ENCODE measurements at places on chromosomes 2 and 18.

- DNase-seq = peak; percentile 50
These were observed 159.6 kb upstream of the SIX2 start for GRCh38 chr2:45168711-45169338.

DNA sequence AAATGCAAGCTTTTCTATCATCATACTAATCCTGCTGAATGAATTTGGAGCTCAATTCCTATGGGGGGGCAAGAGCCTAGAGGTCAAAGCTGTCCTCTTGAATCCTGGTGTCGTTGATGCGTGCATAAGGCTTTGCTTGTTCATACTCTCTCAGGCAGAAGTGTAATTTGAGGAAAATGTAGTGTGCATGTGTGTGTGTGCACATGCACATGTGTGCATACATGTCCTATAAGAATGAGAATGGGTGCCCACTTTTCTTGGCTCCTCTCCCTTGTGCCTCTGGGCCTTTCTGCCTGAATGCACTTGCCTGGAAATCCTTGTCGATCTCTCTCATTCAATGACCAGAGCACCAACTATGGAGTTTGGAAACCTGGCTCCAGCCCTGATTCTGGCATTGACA lies 28.5 kb upstream of the C18orf32 start:
- no peak for DNase-seq

DNA sequence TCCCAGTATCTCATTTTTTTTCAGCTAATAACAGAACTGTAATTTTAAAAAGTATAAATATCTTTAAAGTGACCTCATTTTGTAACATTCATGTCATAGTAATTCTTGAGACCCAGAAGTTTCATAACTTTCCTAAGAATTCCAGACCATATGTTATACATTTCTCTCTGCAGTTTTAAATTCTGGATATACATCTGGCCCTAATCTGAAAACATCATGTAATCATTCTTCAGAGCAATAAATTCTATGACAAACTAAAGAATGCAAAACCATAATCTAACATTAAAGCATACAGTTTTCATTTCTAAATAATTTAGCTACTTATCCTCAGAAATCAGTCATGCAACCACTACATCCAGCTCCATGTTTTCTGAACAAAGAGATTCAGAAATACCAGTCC lies 198.3 kb upstream of the SLC35G4 start:
- DNase-seq = no peak

DNA sequence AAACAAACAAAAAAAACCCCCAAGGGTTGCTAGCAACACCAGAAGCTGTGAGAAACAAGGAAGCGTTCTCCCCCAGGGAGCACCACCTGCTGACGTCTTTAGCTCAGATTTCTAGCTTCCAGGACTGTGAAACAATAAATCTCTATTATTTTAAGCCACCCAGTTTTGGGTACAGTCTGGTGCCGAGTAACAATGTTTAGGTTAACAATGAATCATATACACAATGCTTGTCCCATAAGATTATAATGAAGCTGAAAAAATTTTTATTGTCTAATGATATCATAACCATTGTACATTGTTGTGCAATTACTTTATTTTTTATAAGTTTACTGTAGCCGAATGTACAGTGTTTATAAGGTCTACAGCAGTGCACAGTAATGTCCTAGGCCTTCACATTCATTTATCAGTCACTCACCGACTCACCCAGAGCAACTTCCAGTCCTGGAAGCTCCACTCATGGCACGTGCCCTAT lies 72.1 kb upstream of the CAB39 start:
- DNase-seq = no peak

DNA sequence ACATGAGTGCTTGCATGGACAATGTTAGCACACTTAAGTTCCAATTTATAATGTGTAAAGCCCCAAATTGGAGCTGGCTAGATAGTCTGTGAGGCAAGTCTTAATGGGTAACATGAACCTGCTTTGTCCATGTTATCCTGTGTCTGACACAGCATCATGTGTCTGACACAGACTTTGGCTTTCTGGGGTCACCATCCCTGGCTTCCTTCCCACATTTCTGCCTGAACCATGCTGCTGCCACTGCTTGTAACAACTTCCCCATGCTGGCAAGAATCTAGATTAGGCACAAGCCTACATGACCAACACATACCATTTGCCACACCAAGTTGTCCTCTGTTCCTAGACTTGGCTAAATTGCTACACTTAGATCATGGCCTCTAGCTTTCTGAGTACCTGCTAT lies 49.8 kb upstream of the ZBTB7C start:
- DNase-seq = no peak

- DNase-seq = no peak
These were observed 611.3 kb upstream of the SYT4 start for GRCh38 chr18:43888598-43888997.

- DNase-seq = no peak
These were observed 5.5 kb downstream of the PXDN start for GRCh38 chr2:1738646-1739302.

DNA sequence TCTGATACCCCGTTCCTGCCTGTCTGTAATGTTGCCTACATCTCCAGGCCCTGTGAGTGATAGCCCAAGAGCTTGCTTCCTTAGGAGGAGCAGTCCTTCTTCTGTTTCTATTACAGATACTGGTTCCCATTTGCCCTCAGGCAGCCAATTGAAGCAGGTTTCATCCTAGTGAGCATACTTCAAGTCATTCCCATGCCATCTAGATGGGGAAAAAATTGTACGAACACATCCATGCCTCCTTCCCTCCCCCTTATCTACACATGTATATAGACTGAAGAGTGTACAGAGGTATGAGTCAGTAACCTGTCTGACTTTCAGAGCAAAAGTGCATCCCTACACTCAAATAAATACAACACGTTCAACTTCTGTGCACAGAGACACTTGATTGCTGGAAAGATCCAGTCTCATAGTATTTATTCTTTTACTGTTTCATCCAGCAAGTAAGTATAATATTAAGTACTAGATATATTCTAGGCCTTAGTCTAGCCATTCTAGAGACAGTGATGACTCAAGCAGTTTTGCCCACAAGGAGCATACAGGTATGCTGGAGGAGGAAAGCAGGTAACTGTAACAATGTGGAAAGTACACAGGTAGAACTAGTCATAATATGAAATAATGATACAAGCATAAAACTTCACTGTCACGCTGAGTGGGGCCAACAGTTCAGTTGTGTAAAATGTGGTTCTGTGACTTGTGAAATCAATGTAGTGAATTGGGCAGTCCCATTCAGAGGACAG lies 153.4 kb downstream of the MGAT5 start:
- no peak for DNase-seq

DNA sequence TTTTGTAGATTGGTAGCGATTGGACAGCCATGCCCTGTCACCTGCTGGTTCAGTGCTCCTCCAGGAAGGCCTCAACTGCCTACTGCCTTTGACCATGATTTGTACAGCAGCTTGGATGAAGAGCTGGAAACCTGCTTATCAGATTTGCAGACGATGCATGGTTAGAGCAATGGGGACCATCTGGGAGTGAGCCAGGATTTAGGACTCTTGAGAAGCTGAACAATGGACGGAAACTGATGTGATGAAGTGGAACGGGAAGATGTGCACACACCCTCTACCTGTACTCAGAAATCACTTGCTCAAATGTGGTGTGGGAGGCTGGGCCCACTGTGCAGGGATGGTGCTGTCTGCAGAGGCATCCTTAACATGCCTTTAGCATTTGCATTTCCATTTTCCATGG lies 57.2 kb downstream of the NCK2 start:
- DNase-seq = no peak

- no peak for DNase-seq
These were observed 66.9 kb upstream of the NCKAP5 start for GRCh38 chr2:133635131-133635530.

DNA sequence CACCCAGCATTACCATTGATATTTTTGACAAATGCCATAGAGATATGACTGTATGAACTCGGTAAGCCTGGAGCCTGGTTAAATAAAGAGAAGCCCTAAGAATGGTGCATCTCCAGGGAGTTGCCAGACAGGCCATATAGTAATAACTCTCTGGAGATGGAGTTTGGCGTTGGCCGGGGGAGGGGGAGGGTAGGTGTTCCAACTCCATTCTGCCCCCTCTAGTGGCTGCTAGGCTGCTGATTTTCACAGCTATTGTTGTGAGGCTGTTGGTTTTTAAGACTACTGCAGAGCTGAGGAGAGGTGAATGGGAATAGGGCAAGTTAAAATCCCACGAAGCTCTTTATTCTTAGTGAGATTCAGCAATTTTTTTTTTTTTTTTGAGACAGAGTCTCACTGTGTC lies 99.9 kb downstream of the GALNT14 start:
- no peak for DNase-seq

DNA sequence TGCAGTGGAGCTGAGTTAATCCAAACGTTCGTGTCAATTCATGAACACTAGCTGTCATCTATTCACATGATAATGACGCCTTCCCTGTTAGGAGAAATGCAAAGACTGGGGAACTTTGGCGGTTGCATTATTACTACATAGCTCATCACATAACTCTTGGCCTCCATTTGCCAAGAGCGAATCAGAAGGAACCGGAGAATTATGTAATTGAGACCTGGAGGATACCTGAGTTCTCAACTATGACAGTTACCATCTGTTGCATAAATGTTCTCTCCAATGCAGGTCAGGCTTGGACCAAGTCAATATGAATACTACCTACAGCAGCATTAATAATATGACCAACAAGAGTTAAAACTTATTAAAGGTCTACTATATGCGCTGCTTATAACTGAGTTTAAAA lies 274.5 kb downstream of the CLIP4 start:
- DNase-seq = no peak
